ENCODE measurements at places on chromosomes 2 and 18.

DNA sequence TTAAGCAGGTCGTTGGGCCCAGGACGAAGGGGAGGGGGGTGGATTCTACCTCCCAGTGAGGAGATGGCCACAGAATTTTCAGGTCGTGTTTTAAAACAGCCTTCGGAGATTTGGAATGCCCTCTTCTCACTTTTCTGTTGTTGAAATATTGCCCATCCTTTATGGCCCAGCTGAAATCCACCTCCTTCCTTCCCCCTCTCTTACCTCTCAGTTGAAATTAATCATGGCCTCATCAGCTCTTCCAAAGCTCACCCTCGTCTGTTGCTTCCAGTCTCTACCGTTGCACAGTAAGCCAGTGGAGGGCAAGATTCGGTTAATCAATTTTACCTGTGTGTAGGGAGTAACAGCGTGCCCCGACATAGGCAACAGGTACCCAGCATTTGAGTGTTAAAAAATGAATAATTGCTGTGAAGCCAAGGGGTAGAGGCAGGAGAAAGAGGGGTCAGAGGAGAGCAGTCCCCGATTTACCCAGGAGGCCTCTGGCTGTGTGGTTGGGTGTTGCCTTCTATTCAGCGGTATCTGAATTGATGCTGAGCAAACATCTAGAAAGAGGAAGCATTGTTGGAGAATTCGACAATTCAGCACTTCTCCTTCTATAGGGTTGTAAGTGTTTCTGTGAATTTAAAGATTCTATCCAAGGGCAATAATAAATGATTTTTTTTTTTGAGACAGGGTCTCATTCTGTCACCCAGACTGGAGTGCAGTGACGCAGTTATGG lies 8.6 kb upstream of the PDIA6 start:
- no peak for DNase-seq

GRCh38 chr2:100365434-100365833 lies 43.1 kb upstream of the LONRF2 start:
- peak; percentile 24 for DNase-seq

GRCh38 chr2:85748985-85749875 lies 4.6 kb upstream of the ATOH8 start:
- peak; percentile 74 for DNase-seq

DNA sequence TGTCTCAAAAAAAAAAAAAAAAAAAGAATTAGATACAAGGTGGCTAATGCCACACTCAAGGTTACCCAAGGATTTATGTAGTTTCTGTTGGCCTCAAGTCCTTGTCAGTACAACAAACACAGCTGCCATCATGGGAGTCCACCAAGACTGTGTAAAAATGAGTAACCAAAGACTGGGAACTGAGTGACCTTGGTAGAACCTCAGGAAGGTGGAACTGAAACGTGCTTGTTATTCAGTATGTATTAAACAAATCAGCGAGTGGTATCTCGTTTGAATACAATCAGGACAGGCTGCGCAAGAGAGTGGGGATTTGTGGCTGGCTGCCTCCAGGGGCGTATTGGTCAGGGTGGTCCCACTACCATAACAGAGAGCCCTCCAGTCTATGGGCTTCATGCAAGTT lies 1.6 kb upstream of the SFTPB start:
- no peak for DNase-seq

DNA sequence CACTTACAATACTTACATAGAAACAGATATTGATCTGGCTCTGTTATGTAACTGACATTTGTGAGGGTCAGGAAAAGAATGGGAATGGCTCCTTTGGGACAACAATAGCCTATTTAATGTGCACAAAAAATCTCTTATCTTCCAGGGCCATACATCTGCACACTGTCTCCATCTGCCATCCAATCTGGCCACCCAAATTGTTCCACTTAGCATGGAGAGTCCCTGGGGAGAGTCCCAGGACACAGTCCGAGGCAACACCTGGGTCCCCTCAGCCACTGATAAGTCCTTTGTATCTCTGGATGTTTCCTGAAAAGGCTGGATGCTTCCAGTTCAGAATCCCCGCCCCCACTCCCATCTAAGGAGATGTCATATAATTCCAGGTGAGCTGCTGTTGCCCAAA lies 274.2 kb upstream of the NCKAP5 start:
- no peak for DNase-seq

GRCh38 chr2:68193144-68193543 lies 35.5 kb downstream of the PNO1 start:
- no peak for DNase-seq

DNA sequence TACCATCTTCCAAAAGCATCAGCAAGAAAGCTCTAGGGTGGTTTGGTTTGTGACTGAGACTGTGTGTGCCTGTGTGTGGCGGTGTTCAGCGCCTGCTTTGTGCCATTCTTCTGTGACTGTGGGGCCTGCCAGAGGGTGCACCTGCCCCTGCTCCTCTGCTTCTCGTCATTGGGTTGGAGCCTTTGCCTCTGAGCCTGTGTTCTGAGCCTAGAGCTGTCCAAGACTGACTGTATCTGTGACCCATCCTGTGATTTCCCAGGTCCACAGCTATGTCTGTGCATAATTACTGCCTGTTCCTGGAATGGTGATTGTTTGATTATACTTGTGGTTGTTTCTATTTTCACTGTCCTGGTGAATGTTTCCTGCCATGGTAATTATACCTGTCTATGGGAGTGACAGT lies 57.1 kb upstream of the KLHL29 start:
- no peak for DNase-seq

DNA sequence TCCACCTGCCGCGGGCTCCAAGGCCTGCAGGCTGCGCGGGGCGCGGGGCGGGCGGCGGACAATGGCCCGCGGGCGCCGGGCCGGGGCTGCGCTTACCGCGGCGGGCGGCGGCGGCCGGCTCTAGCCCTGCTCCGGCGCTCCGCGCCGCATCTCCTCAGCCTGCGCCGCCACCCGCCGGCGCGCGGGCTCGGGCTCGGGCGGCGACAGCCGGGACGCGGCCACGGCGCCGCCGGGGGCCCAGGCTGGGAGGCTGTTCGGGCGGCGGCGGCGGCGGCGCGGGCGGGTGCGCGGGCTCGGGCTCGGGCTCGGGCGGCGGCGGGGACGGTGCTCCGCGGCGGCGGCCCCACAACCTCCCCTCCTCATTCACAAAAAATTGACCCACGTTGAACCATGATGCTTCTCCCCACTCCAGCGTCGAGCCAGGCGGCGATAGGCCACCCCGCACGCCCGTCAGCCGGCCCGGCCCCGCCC lies at the start of gene HDAC4:
Gene HDAC4, minus strand, starts transcription at position 425 of the 471 bp plus-strand sequence. CDS start 48,321 bp downstream, outside the sequence.
- no peak for DNase-seq

DNA sequence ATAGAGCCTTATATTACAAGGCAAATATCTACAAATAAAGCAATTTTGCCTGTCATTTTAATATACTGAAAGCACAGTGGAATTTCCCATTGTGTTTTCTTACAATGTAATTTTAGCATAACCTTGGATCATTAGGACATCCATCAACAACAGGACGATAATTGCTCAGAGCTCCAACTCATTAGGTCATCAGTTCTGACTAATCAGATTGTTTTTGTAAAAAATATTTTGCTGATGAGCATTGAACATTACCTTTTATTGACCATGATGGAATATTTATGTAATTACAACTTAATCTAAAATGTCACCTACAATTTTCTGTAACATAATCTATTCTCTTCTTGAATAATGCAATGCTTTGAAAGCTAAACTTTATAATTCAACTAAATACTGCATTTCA lies 215.3 kb upstream of the DSEL start:
- DNase-seq: peak; percentile 36

- DNase-seq: no peak
Observed at GRCh38 chr2:214156971-214157370, 253.9 kb upstream of the VWC2L start.

GRCh38 chr2:72276876-72277275 lies 129.2 kb upstream of the CYP26B1 start:
- DNase-seq: no peak

DNA sequence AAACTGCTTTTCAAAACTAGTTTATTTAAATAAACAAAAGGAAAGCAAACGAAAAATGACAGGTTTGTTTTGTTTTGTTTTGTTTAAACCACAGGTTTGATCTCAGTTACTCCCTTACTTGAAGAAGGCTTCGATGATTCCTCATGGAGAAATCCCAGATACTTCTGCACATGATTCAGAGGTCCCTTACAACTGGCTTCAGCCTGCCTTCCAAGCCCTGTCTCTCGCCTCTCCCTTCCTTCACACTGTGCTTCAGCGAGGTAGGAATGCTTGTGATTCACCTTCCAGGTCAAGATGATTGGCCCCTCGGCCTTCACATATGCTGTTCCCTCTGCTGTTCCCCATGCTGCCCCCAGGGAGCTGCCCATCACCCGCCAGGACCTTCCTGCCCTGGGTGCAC lies 104.1 kb upstream of the ITGA6 start:
- DNase-seq: no peak

GRCh38 chr2:219908538-219908937 lies 281.1 kb downstream of the SLC4A3 start:
- no peak for DNase-seq

DNA sequence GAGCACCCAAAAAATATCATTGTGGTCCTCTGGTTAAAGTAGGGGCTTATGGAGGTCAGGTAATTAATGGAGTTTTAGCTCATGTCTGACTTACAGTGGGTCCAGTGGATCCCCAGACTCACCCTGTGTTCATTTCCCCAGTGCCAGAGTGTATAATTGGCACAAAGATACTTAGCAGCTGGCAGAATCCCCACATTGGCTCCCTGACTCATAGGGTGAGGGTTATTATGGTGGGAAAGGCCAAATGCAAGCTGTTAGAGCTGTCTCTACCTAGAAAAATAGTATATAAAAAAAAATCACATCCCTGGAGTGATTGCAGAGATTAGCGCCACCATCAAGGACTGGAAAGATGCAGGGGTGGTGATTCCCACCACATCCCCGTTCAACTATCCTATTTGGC lies 1067.6 kb upstream of the ACVR2A start:
- DNase-seq: no peak

GRCh38 chr2:173214213-173214612 lies 138.6 kb downstream of the MAP3K20 start:
- DNase-seq: no peak

- no peak for DNase-seq
Observed at GRCh38 chr2:71281950-71282349, 49.6 kb upstream of the ZNF638 start.

DNA sequence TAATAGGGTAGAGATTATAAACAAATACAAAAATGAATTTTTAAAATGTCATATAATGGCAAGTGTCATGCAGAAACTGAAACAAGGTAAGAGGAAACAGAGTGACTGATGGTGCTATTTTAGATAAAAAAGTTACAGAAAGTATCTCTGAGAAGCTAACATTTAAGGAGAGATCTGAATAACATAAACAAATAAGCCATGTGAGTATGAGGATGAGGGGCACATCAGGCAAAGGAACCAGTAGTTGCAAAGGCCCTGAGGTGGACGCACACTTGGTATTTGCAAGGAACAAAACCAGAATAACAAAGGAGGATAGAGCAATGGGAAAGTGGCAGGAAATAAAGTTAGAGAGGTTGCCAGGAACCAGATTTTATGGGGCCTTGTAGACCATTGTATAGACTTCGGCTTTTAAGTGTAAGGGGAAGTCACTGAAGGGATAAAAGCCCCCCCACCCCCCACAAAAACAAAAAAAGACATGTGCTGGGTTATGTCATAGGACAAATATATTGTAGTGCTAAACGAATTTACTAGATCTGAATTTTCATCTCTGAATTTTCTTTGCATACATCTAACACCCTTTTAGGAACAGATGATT lies 159.2 kb downstream of the DTNB start:
- no peak for DNase-seq

GRCh38 chr2:210586381-210586780 lies 30.0 kb downstream of the CPS1 start:
- no peak for DNase-seq

DNA sequence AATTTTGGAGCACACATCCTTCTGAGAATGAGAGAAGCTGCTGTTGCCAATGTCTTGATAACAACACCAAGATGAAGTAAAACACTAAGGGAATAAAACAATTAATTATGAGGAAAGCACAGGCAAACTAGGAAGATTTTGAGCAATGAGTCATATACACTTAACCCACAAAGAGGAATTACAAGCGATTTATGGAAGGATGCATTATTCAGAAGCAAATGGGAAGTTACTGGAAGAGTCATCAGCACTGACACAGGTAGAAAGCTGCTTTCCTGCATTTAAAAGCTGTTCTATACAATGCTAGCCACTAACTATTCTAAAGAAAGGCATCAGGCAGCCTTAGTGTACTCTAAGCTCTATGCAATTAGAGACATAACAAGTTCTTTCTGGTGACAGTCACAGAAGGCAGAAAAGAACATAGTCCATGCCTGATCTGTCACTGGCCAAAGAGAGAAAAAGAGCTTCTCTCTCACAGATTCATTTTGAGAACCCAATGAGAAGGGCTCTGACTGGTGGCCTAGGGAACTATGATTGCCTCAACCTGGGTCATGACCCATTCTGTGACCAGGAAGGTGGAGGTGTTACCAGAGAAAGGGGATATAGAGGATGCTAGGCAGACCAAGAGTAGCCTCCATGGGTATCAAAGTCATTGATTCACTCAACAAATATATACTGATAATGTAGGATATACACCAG lies 45.4 kb downstream of the M1AP start:
- peak; percentile 42 for DNase-seq

GRCh38 chr2:156430236-156430979 lies 5.8 kb upstream of the GPD2 start:
- DNase-seq: no peak

DNA sequence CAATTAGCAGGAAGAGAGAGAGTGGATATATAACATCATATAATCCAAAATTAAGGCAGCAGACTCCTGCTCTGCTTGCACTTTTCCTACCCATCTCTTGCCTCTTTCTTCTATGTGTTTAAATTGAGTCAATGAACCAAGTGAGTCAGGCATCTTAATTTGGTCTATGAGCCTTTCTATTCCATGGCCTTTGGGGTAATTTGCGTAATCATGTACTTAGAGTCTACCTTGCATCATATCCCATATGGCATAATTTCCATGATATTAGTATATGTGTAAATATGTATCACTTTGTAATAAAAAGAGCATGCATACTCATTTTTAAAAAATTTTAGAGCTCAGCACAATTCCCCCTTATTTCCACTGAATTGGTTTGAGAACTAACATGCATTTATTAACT lies 555.2 kb downstream of the STK39 start:
- no peak for DNase-seq

GRCh38 chr2:205197468-205198139 lies 484.7 kb upstream of the NRP2 start:
- no peak for DNase-seq

DNA sequence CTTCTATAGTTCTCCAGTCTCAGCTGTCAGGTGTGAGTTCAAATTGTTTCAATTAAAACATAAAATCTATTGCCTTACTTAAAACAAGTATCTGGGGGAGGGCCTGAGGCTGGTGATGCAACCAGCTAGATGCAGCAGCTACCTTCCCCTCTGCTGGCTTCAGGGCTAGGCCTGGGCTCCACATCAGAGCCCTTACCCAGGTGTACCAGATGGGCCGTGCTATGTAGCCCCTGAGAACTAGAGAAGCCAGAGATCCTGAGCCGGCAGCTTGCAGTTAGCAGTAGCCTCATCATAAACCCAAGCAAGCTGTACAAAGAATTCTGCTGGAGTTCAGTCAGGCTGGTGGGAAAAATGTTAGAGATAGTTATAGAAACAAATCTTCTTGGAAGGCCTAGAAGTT lies 97.7 kb upstream of the ACAA2 start:
- DNase-seq: no peak

Measured in fibroblast of skin of back (primary cell).